Stimulated activated CD8-positive, alpha-beta memory T cell treated with anti-CD3 and anti-CD28 coated beads, Interleukin-4, amount 100 ng/mL, for 4 hours (primary cell): ENCODE measurements at places on chromosomes 4 and X.

DNA sequence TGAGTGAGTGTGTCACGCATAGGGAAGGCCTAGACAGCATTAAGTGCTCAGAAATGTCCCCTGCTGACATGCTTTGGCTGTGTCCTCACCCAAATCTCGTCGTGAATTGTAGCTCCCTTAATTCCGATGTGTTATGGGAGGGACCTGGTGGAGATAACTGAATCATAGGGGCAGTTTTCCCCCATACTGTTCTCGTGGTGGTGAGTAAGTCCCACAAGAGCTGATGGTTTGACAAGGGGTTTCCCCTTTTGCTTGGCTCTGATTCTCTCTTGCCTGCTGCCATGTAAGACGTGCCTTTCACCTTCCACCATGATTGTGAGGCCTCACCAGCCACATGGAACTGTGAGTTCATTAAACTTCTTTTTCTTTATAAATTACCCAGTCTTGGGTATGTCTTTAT, 78.0 kb downstream of the NSUN7 start:
- DNase-seq = no peak

- DNase-seq = no peak
These were observed 117.7 kb downstream of the CRLF2 start for GRCh38 chrX:1094566-1095333.

DNA sequence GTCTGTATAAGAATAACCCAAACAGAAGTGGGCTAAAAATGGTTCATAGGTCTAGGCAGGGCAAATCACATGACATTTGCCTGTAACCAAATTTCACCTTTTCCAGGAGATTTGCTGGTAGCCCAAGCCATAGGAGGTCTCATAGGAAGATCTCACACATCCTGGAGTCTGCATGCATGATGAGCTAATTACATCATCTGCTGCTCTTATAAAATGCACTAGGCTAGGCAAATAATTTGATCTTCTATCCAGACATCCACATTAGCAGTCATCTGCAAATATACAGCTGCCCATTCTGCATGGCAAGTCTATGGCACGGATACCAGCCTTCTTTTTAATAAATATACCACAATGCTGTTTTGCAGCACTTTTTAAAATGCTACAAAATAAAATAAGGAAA, 87.2 kb downstream of the MAPK10 start:
- DNase-seq = no peak

DNA sequence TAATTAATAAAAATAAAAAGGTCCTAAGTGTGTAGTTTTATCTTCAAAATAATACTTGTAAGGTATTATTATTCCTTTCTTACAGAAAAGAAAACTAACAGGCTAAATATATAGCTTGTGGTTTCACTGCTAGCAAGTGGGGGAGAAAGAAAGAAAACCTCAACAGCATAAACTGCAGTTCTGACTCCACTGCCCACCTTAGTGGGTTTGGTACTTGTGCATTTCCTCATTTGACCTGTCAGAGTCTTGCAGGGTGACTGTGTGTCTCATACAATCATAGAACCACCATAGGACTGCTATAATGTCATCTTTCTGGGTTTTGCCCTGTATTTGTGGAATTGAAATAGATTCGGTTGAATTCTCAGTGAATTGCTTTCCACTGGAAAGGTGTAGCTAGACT, 94.7 kb upstream of the PUDP start:
- no peak for DNase-seq

- no peak for DNase-seq
These were observed 6.2 kb downstream of the GK start for GRCh38 chrX:30659421-30659820.

DNA sequence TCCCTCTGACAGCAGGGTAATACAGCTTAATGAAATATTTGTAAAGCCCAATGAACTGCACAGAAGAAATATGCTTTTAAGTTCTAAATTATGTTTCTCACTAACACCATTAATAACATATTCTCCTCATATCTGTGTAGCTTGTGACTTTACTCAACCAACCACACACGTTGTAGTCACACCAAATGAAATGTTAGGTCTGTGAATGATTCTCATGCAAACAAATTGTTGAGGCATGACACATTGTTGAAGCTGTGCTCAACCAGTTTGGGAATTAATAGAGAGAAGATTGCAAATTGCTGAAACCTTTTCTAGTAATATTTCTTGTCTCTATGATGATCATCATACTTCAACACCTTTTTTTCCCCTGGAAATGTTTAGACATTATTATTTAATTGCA, 645.9 kb downstream of the PCDH7 start:
- DNase-seq = no peak

DNA sequence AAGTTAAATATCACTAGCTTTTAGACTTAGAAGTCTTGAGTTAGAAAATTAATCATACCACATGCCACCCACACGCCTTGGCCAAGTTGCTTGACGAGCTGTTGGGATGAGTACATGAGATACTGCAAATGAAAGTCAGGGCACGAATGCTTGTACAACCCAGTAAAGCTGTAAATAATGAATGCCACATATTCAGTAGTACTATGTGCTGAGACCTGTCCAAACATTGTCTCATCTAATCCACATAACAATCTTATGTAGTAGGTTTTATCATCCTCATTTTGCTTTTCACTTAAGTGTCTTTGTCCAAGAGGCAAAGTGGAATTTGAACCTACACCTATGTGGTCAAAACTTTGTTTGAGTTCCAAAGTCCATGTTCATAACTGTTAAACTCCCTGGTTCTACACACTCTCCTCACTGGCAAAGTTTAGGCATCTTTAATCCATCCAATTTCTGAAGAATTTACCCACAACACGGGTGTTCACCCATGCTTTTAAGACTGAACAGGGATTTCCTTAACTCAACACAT, 74.1 kb downstream of the LDB2 start:
- DNase-seq = no peak

DNA sequence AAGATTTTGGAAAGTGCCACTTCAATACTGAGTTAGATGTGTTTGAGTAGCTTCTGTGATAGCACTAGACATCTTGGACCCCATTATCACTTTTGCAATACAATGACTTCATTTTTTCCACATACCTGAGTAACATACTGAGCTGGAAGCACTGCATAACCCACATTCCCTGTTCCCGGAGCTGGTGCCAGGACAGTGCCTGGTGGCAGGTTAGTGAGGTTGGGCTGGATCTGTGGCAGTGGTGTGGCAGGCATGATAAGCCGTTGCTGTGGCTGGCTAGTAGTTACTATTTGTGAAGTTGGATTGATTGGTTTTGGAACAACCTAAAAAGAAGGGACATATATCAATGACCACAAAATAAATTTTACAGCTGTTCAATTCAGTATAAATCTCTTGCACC, 38.9 kb downstream of the THAP9 start:
- no peak for DNase-seq

DNA sequence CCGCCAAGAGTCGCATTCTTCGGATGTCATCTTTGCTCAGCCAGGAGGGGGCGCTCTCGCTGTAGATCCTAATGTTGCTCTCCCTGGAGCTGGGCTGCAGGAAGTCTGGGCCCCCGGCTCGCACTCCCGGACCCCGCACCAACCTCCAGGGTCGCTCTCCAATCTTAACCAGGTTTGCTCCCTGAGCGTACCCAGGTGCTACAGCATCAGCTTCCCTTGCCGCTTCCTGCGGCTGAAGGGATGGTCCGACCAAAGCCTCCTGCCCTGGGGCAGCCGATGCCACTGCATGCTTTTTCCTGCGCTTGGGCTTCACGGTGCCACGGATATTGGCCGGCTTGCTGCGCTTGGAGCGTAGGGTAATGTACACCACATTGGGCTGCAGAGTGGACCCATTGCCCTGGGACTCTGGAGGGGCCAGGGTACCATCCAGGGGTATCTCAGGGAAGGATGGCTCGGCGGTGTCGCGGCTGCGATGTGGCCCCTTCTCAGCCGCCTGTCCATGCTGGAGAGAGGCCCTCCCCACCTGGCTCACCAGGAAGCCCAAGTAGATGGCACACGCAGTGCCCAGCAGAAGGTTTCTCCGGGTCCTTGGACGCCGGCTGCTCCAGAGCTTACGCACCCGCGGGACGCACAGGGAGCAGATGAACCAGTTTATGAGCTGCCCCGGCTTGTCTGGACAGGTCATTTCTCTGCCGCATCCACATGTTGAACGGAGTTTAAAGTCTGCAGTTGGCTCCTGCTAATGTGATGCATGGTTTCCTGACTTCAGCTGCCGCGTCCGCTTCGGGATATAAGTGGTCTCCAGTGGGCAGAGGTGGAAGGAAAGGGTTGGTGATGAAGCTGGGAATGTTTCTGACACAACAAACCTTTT, 1.9 kb downstream of the GASK1B start:
- DNase-seq = no peak

- DNase-seq = no peak
These were observed 105.9 kb upstream of the TENM3 start for GRCh38 chr4:182137343-182137742.

- DNase-seq = no peak
These were observed 852.4 kb downstream of the CCSER1 start for GRCh38 chr4:90979556-90979955.

DNA sequence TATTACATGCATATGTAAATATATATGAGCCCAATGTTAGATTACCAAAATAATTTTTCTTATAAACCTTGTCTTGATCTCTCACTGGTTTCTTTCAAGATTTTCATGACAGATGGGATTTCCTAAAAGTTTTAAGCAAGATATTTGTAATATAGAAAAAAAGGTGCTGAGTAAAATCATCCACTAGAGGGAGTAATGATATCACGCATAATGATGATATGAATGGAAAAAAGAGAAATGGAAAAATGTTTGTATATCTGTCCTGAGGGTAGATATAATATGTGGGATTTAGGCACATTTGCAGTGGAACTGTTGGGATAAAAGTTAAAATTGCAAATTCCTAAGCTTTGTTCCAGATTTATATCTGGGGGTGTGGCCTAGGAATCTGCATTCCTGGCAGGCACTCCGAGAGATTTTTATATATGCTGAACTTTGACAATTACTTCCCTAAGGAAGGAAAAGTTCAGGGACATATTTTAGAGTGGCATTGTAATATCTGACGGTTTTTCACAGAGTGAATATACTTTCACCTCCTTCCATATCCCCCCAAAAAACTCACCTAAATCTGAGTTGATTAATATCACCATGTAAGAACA, 60.5 kb downstream of the TMA16 start:
- DNase-seq = no peak

- DNase-seq = no peak
These were observed 135.8 kb downstream of the FAAH2 start for GRCh38 chrX:57422289-57422688.

GRCh38 chrX:154695911-154696675, 42.7 kb upstream of the CTAG2 start:
- DNase-seq = no peak

DNA sequence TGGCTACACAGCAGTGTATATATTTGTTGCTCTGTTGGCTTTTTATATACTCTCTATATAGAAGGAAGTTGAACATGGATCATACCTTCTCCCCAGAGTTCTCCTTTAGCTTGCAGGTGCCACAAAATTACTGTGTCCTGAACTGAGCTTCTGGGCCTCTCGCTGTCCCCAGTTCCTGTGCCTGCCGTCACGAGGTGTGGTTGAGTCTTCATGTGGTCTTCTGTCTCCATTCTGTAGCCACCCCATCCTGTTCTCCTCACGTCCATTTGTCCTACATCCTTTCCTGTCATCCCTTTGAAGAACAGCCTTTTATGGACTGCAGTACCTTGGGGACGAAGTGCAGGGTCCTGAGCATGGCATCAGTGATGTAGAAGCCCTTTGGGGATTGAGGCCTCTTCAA, 14.5 kb downstream of the TMEM131L start:
- DNase-seq = no peak

DNA sequence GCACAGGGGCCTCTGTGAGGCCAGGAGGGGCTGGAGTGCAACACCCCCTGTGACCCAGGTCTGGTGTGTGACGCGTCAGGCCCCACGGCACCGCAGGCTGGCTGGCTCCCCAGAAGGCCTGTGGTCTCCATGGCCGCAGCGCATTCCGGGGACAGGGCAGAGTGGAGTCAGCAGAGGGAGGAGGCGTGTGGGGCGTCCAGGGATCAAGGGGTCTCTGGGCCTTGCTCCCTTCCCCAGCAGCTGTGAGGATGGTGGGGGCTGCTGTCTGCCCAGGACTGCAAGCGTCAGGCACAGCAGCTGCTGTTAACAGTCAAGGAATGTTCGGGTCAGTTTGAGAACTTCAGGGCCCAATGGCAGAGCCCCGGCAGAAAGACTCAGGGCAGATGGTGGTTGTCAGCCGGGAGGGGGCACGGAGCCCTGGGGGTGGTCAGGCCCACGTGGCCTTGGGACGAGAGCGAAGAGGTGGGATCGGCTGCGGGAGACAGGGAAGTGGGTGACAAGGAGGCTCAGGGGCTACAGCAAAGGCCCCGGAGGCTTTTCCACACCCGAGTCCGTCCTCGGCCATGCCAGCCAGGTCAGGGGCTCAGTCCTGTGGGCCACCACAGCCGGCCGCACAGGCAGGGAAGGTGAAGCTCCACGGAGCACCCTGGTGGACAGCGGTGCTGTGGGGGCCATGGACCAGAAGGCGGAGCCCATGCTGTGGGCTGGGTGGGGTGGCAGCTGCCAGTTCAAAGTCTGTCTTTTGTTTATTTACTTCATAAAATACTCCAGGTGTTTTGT, 18.3 kb downstream of the PCGF3 start:
- no peak for DNase-seq

DNA sequence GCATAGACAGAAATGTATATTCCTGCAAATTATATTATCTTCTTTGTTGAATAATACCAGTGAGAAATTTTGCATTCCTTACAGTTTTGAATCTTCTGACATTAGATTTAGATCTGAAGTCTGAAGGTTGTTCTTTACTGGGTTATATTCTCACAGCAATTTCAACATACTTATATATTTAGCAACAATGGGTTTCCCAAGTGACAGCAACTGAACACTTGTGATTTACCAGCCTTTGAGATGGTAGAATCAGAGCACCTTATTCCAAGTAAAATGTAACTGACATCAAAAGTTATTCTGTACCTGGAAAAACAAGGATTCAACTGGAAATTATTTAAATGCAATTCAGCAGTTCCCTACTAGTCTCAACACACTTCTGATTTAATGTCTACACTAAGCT, 66.0 kb downstream of the RELL1 start:
- DNase-seq = no peak

DNA sequence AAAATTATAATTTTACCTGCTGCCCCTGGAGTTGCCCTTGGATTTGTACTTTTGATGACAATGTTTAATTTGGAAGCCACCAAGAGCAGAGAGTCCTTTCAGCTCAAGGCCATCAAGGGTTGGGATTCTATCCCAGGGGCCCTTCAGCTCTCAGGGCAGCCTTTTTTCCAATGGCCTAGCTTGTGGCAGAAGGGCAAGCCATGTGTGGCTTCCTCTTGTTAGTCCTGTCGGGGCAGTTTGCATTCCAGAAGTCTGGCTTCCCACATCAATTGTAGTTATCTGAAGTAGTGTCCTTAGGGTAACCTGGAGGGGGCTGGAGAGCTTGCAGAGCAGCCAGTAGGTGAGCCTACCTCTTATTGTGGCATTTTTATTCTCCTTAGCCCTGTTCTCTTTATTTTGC, 569.4 kb downstream of the TRAM1L1 start:
- no peak for DNase-seq

- DNase-seq = no peak
These were observed 57.6 kb downstream of the PROM1 start for GRCh38 chr4:16026160-16026761.
